ENCODE measurements at places on chromosomes 7 and 10.
A peak's percentile ranks its signal among the peaks of the same experiment; 100 is the strongest.

DNA sequence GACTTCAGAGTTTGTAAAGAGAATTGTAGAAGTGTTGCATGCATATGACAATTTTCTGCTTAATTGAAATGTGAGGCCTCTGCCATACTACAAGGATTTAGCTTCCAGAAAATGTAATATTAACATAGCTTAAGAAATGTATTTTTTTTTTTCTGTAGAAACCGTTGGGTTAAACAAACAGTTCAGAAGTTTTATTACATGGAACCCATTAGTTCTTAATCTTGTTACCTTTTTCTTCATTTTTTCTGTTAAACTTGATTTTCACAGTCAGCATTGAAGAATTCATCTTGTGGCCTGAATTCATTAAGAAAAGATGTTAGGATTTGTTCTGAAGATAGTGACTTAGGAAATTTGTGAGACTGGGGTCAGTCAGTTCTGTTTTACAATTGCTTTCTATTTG, 4.9 kb downstream of the PTEN start:
- DNase-seq = no peak

DNA sequence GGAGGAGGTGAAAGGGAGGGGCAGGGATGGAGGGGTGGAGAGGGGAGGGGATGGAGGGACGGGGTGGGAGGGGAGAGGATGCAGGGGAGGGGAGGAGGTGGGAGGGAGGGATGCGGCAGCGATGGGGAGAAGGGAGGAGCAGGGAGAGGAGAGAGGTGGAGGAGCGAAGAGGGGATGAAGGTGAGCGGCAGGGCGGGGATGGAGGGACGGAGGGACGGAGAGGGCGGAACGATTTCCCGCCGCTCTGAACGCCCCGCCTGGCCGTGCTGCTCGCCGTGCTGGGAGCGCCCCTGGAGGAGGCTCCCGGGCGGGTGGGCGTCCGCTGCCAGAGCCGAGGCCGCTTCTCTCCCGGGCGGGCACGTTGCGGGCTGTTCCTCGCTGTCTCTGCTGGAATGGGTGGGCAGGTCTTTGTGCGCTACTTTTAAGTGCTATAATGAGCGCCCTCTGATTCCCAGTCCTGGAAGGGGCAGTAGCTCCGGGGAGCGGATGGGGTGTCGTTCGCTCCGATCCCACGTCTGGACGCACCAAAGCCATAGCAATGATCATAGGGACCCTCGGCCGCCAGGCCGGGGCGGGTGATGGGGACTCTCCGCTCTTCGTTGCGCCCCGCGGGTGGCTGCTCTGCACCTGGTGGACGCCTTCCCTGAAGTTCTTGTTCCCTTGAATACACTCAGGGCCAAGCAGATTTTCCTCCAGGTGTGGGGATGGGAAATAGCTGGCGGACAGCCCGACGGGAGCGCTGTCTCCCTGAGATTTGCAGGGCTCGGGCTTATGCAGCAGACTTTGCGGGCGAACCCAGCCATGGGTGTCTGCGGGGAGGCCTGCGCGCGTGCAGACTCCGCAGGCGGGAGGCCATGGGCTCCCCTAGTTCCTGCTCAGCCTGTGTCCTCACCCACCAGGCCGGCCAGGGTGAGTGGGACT, 81.1 kb upstream of the CPXM2 start:
- DNase-seq = no peak

DNA sequence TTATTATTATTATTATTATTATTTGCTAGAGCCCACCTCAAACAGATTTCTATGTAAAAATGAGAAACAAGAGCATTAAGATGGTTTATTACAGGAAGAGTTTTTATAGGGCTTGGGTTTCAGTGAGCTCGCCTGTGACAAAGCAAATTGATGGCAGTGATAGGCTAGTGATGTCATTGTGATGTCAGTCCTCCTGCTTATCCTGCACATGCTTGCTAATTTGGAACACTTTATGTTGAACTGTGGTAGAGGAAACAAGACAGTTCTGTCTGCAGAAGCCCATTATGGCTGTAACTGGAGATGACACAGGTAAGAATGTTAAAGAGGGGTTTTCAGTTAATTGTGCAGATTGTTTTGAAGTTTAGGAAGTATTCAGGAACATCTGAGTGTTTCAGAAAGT, 68.3 kb downstream of the CREM start:
- DNase-seq = no peak

DNA sequence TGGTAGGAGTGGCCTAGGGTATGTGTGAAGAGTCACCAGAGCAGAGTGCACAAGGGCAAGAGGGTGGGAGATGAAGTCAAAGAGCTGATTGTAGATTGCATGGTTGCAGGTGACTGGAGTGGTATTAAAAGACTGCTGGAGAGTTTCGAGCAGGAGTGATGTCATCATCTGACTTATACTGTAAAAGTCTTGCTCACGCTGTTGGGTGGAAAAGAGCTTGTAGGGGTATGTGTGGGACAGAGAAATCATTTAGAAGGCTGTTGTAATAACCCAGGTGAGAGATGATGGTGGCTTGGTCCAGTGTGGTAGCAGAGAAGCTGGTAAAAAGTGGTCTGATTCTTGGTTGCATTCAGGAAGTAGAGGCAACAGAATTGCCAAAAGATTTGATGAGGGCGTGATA, 184.1 kb downstream of the ABCA13 start:
- DNase-seq = no peak

DNA sequence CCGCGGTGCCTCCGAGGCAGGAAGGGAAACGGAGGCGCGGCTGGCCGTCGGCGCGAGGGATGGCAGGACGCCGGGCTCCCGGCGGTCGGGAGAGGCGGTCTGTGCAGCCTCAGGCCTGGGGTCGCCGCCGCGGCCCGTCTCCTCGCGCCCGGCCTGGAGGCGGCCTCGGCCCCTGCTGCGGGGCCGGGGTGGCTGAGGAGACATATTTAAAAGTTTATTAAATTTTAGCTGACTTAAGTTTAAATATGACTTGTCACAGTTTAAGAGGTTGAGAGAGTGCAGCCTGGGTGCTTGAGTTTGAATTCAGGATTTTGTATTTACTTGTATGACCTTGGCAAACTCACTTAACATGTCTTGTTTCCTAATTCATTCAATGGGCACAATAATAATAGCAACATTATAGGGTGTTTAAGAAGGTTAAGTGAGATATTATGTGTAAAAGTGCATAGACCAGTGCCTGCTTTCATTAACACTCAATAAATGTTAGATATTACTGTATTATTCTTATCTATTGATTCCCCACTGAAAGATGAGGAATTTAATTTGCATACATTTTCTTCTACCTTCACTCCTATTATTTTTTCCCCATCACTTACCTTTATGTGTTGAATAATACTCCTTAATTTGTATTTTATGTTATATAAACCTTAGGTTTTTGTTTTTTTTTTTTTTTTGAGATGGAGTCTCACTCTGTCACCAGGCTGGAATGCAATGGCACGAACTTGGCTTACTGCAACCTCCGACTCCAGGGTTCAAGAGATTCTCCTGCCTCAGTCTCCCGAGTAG, 718 bp downstream of the DYNC2I1 start:
- no peak for DNase-seq

GRCh38 chr10:44341886-44342285, 43.0 kb downstream of the CXCL12 start:
- no peak for DNase-seq

GRCh38 chr7:29988424-29989256, 961 bp downstream of the SCRN1 start:
- peak; percentile 51 for DNase-seq

DNA sequence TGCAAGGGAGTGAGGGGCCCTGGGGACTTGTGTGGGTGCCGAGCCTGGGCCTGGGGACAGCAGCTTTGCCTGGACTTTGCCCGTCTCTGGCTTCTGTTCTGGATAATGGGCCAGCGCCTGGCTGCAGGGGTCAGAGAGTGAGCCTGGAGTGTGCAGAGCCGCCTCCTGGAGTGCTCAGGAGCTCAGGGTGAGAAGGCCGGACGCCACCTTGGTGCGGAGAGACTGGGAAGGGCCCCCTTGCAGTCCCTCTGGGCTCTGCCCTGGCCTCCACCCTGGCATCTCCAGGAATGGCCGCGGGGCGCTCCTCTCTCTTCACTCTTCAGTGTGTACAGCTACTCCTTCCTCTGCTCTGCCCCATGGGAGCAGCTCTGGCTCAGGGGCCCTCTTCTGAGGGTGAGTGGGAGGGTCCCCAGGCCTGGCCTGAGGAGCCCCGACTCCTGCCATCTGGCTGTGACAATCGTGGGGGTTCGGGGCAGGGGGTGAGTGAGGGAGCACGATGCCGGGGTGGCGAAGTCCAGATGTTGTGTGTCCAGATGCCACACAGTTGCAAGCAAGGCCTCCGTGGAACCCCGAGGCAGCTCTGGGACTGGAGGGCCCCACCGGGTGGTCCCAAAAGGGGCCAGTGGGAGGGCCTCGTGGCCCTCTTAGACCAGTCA, 187.1 kb downstream of the DNAJB6 start:
- DNase-seq = no peak

DNA sequence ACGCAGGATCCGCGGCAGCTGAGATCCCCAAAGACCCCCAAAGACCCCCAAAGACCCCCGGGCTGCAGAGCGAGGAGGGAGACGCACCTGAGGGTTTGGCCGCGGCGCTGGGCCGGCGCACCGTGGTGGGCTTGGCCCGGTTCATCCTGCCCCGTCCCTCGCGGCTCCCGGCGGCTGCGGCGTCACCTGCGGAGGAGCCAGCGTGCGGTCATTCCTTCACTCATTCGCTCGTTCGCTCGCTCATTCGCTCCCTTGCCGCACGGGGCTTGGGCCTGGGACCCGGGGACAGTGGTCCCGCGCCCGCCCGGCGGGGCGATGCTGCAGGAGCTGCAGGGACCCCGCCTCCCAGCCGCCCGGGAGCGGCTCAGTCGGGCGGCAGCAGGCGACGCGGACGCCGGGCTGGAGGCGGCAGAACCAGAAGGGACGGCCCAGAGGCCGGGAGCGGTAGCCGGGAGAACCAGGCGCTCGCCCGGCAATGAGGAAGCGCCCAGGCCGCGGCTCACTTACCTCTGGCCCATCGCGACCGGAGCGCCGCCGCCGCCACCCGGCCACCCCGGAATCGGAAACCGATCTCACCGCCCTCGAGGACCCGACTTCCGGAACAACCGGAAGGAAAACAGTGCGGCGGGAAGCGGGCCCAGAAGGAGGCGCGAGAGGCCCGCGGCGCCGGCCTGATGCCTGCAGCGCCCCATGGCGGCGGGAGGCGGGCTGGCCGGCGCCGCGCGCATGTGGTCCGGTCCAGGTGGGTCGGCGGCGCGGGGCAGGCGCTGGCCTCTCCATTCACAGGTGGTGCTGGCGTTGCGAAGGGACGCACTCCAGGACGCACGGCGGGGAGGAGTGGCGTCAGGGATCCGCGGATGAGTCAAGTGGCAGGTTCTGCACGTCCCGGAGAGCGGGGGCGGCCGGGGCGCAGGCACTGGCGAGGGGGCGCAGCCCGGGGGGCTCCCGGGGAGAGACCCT, at the start of gene INTS1:
INTS1 (minus strand) TSS at position 574 of the 960 bp plus-strand sequence; CDS start at position 145, 429 bp downstream.
- peak; percentile 98 for DNase-seq

DNA sequence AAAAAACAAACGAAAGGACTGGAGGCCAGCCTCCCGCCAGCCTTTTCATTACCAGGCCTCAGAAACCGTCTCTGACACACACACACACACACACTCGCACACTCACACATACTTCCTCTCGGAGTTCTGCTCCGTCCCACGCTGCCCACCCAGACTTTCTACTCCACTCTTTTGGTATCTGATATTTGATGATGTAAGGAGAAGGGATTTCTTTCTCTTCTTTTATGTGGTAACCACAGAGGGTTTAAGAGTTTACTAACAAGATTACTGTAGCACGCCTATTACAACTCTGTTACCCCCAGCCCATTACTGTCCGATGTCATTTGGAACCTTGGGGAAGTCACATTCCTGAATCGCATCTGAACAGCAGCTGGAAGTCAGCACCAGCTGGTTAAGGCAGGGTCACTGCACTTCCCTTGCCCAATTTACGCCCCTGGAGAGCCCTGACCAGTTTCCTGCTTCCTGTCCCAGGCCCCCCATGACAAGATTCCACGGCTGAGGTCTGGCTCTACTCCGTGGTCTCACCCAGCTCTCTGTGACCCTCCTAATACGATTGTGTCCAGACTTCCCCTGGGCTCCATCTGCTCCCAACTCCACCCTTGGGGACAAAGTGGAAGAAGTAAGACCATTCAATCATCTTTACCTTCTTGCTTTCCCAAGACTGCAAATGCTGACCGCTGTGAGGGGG, 1.1 kb downstream of the DENND2A start:
- no peak for DNase-seq

DNA sequence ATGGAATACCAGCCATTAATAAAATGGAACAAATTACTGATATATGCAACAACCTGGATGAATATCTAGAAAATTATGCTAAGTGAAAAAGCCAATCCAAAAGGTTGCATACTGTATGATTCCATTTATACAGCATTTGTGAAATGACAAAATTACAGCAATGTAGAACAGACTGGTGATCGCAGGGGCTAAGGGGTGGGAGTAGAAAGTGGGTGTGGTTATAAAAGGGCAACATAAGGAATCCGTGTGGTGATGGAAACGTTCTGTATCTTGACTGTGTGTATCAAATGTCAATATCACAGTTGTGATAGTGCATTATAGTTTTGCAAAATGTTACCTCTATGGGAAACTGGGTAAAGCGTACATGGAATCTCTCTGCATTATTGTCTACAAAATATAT, 15.0 kb downstream of the CEP41 start:
- DNase-seq = no peak

GRCh38 chr7:157675427-157675927, 338.7 kb downstream of the DNAJB6 start:
- no peak for DNase-seq

GRCh38 chr10:128137877-128138276, 11.7 kb upstream of the MKI67 start:
- no peak for DNase-seq

GRCh38 chr7:80187279-80187678, 52.6 kb downstream of the GNAI1 start:
- DNase-seq = no peak

DNA sequence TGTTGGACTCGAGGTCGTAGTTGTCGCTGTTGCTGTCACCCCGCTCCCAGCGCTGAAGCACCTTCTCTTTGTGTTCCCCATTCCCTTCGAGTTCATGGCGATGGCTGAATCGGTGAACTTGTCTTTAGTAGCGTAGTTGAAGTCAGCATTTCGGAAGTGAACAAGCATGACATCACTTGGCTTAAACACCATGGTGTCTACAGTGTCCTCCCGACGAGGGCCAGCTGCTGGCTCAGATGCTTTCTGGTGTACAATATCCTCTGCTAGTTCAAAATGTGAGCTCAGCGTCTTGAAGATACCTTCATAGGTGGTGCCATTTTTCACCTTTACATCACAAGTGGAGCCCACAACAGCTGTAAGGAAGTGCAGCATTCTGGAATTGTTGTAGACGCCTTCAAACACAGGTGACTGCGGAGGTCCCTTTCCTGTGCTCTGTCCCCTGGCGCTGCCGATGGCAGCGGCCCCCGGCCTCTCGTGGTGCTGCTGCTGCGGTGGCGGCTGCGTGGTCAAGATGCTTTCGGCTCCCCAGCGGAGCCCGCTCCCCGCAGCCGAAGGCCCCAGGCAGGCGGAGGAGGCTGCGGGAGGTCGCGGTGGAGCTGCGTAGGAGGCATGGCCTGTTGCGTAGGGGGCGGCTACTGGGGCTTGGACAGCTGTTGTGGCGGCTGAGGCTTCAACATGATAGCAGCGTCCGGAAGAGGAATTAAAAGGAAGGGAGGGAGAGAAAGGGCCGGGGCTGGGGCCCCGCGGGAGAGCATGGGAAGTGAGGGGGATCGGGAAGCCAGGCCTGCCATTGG, 59.3 kb downstream of the ANKMY2 start:
- DNase-seq = no peak

- DNase-seq = peak; percentile 69
Measured at GRCh38 chr7:32204361-32205018, 134.3 kb upstream of the PDE1C start.
